ENCODE measurements at places on chromosomes 6 and 20.

GRCh38 chr6:1087154-1087843 is 224.6 kb upstream of the FOXQ1 start:
- DNase-seq, result no peak

GRCh38 chr6:139519571-139520031 is 145.2 kb upstream of the CITED2 start:
- no peak for DNase-seq

GRCh38 chr20:19654921-19655320 is 103.1 kb upstream of the RIN2 start:
- no peak for DNase-seq

DNA sequence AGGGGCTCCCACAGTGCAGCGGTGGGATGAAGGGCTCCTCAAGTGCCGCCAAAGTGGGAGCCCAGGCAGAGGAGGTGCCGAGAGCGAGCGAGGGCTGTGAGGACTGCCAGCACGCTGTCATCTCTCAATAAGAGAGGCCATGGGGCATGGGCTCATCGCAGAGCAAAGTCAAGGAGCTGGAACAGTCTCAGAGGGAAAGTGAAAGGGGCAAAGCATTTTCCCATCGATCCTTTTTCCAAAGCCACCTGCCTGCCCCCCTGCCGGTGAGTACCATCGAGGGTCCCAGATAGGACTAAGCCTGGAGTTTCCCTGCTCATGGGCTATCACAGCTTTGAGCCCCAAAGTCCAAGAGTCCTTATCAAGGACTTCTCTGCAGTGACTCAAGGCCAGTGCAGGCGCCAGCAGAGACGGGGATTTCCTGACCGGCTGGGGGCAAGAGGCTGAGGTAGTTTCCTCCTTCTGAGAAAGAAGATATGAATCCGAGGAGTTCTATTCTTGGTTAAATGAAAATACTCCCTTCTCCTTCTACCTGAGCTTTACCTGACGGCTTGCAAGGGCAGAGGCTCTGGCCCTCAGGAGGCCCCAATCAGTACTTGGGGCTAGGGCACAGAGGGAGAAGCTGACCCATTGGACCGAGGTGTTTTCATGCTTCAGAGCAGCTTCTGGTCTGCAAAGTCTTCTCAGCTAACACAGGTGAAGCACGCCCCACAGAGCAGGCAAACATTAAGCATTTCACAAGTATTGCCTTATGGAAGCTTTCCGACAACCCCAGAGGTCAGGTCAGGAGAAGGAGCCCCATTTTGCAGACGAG is 22.6 kb downstream of the ETV7 start:
- DNase-seq, result peak; percentile 55

GRCh38 chr6:142331601-142332000 is 29.8 kb downstream of the ADGRG6 start:
- no peak for DNase-seq

GRCh38 chr6:6587696-6588063 is 840 bp upstream of the LY86 start:
- DNase-seq, result no peak

DNA sequence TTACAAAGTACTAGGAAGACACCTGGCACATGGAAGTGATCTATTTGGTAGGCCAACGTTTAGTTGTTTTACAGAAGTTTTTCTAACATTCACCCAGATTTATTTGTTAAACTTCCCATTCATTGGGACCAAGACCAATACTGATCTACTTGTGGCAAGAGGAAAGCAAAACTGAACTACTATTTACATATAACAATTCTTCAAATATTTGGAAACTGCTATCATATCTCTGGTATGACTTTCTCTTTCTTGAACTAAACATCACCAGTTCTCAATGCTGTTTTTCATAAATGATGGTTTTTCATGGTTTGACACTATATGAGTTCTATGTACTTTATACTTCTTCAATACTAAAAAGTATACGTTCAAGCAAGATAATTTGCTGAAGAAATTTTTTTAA is 189.2 kb downstream of the ASCC3 start:
- DNase-seq, result no peak

DNA sequence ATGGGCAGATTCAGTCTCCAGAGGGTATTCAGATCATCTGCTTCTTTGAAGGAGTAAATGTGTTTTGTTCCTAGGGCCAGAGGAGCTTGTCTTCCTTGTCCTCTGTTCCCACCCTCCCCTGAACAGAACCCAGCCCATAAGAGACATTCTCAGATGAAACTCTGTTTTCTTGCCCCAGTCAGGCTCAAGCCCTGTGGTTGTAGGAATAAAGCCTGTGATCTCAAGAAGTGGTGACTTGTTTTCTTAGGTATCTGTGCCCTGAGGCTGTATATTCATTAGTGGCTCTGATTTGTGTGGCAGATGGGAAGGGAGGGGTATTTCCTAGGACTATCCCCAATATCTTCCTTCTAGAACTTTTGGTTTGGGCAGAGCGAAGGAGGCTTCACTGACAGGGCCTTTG is 27.9 kb downstream of the GSS start:
- no peak for DNase-seq

DNA sequence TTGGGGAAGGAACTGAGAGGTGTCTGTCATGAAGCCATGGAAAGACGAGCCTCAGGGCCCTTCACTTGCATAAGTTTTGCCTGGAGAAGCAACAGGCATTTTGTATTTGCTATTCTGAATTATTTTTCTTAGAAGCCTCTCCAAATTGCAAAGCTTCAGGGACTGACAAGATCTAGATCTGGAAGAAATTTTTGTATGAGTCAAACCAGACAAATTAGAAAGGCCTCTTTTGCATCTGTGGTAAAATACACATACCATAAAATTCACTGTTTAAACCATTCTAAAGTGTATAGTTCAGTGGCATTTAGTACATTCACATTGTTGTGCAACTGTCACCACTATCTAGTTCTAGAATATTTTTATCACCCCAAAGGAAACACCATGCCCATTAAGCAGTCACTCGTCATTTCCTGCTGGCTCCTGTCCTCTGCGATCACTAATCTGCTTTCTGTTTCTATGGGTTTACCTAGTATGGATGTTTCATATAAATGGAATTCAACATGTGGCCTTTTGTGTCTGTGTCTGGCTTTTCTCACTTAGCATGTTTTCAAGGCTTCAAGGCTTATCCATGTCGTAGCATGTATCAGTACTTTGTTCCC is 269.1 kb downstream of the PHF3 start:
- no peak for DNase-seq

- DNase-seq, result no peak
Observed at GRCh38 chr6:140932909-140933308, 1199.8 kb upstream of the GJE1 start.

- DNase-seq, result no peak
Observed at GRCh38 chr6:23633996-23634395, 492.0 kb upstream of the NRSN1 start.

GRCh38 chr20:16407251-16408067 is 165.8 kb downstream of the KIF16B start:
- no peak for DNase-seq

DNA sequence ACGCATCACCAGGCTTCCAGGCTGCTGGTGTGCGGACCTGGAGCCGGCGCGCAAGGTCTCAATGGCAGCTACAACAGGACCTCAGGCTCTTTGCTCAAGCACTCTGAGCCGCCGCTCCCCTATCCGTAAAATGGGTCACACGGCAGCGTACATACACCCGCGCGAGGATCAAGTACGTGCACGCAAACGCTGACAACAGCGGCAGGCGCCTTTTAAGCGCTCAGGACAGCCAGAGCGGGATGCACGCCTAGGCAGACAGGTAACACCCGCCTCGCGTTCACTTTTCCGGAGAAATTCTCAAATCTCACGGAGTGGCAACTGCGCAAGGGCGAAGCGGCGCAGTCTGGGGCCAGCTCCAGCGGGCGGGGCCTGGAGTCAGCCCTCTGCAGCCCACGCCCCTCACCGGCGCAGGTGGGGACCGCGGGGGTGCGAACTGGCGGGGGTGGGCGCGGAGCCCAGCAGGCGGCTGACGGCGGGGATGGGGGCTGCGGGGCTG is 535 bp downstream of the EXOC2 start:
- peak; percentile 55 for DNase-seq

DNA sequence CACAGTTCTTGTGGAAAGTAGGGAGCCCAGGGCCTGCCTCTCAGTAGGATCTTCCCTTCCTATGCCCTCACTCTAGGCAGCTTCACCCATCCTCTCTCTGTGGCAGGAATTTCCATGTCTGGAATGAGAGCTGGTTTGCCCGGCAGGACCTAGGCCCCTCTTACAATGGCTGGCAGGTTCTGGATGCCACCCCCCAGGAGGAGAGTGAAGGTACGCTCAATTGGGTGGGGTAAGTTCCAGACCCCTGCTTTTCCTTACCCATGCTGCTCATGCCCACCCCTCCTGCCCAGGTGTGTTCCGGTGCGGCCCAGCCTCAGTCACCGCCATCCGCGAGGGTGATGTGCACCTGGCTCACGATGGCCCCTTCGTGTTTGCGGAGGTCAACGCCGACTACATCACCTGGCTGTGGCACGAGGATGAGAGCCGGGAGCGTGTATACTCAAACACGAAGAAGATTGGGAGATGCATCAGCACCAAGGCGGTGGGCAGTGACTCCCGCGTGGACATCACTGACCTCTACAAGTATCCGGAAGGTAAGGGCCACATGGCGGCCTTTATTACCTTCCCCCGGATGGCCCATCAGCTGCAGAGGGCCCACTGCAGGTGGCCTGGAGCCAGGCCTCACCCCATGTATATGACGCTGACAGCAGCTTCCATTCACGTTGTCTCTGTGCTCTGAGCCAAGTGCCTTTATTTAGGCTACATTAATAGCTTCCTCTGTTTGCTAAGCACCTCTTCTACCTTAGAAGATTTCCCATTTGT is 22.8 kb downstream of the TGM6 start:
- DNase-seq, result no peak

DNA sequence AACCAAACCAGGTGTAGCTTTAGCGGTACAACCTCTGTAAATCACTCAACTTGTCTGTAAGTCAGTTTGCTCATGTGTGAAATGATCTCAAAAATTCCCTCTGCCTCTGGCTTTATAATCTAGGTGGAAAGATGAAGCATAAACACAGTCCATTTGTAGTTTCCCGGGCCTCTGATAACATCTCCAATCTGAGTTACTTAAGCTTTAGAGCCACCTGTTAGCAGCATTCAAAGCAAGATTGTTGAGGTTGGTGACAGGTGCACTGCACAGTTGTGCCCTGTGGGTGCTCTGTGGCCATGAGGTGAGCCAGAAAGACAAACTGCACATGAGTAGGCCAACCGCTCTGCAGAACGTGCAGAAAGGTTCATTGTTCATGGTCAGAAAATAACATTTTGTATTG is 53.7 kb downstream of the MOCS1 start:
- no peak for DNase-seq

DNA sequence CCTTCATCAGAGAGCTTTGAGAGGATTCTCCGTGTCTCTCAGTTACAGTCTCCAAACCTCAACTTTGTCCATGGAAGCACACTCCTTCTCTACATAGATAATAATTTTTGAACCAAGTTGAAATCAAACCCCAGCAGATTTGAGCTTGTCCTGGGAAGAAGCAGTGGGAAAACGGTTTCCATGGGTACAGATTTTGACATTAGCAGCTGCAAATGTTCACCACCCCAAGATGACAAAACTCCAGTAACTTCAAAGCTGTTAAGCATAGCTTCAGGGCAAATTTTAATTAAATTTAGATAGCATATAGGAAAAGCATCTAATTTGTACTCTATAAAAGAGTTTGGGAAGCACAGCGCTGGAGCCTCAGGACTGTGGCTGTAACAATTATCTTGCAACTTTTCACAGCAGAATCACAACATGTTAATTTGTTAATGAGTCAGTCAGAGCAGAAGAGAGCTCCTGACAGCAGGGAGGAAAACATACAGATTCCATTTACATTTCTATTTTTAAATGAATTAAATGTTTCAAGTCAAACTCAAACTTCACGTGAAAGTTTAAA is 240.7 kb downstream of the BMP7 start:
- no peak for DNase-seq

DNA sequence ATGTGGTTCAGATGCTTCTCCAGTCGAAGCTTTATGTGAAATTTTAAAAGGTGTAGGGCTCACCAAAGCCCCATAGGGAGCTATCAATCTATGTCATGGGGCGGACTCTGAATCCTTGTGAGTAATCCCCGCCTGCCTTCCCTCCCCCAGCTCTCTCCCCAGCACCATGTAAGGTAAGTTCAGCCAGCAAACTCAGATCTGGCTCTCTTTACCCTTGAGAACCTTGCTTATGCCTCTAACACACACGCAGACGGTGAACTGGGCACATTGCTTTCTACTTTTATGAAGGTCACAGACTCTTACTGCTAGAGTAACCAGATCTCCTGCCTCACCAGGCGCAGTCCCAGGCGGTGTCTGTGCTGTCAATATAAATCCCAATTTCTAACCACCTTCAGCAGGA is 82.6 kb upstream of the CNKSR3 start:
- DNase-seq, result no peak

GRCh38 chr20:51462566-51463276 is 79.8 kb downstream of the NFATC2 start:
- no peak for DNase-seq

DNA sequence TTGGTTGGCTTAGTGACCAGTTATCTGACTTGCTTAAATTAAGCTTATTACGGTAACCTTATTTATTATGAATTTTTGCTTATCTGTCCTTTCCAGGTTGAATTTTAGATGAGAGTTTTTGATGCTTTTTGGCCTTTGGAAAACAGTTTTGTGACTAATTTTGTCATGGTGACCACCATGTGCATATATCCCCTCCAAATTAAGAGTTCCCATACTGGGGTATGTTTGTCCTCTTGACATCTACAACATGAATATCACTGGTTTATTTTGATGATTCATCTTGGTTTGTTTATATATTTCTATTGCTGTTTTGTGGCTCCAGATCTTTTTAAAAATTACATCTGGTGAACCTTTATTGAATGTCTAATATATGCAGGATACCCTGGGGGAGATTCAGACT is 61.4 kb downstream of the PHF20 start:
- no peak for DNase-seq

DNA sequence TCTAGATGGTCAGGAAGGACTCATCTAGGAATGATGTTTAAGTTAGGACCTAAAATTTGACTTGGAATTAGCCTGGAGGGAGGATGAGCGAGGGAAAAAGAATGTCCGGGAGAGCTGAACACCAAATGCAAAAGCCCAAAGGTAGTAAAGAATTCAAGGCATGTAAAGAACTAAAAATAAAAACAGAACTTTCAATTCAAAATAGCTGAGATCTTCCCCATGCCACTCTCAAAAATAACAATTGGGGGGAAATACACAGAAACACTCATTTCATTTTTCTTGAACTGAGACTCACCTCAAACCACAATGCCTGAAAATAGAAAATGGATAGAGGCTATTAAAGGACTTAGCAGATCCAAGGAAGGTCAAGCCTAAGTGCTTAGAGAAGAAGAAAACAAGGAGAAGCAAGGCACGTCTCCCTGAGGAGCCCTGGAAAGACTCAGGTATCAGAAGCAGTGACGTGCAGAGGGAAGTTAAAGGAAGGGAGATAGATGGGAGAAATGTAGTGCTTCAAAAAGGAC is 10.4 kb downstream of the PXT1 start:
- no peak for DNase-seq

GRCh38 chr20:37529214-37529967 is 1.7 kb upstream of the BLCAP start:
- DNase-seq, result no peak

DNA sequence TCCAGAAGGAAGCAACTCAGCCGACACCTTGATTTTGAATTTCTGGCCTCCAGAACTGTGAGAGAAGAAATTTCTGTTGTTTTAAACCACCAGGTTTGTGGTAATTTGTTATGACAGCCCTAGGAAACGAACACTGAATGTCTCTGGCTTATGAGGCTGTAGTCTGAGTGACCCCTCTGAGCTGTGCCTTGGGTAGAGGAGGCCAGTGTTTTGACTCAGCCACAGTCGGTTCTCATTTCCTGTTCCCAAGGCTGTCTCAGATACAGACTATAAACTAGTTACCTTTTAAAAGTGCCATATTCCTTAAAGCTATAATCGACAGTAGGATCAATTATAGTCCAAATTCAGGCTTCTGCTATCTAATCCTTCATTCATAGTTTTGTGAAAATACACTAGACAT is 391.2 kb upstream of the MAP3K7 start:
- DNase-seq, result no peak

Data from GM12892 (cell line).